Effector CD4-positive, alpha-beta T cell (primary cell): ENCODE measurements at places on chromosomes 2 and 18.

GRCh38 chr18:46068763-46069162 is 3.3 kb downstream of the PSTPIP2 start:
- DNase-seq = no peak

GRCh38 chr2:181998891-181999654 is 13.4 kb downstream of the PPP1R1C start:
- DNase-seq = no peak

DNA sequence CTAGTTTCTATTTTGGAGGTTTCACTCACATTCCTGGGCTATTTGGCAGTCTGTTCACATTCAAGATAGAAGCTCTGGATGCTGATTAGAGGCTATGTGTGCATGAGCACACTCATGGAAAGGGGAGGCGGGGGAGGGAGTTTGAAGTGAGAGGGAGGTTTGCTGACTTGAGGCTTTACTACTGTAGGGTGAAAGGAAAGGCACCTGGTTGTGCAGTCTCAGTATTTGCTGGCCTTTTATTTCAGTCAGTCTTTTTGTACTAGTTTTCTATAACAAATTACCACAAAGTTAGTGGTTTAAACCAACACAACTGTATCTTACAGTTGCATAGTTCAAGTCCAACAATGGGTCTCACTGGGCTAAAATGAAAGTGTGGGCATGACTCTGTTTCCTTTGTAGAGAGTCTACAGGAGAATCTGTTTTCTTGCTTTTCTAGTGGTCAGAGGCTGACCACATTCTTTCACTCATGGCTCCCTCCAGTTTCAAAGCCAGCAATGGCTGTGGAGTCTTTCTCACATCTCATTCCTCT is 47.7 kb upstream of the NR4A2 start:
- DNase-seq = no peak

GRCh38 chr18:31244771-31245394 is 73.1 kb upstream of the DSG1 start:
- no peak for DNase-seq

DNA sequence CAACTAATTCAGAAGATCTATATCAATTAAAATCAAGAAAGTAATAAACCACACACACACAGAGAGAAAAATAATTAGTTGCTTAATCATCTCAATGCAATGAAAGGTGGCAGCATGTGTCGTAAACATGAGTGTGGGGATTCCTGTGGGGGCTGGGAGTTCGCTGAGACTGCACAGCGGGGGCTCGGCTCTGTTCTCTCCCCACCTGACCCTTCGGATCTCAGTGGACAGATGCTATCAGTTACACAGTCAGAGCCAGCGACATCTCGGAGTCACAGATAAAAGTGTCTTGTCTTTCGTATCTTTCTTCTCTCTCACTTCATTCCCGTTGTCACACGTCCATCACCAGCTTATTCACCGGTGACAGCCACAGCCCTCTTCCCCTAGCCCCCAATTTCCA is 37.1 kb downstream of the COLEC12 start:
- DNase-seq = no peak

GRCh38 chr18:32607816-32608215 is 137.1 kb upstream of the GAREM1 start:
- DNase-seq = no peak

- DNase-seq = no peak
These were observed 157.9 kb downstream of the ANKRD44 start for GRCh38 chr2:197152451-197153228.

- no peak for DNase-seq
These were observed 79.0 kb upstream of the CABLES1 start for GRCh38 chr18:23056315-23056714.

- no peak for DNase-seq
These were observed 250.5 kb downstream of the TWIST2 start for GRCh38 chr2:239098288-239098970.

GRCh38 chr2:1736045-1736444 is 8.3 kb downstream of the PXDN start:
- no peak for DNase-seq

DNA sequence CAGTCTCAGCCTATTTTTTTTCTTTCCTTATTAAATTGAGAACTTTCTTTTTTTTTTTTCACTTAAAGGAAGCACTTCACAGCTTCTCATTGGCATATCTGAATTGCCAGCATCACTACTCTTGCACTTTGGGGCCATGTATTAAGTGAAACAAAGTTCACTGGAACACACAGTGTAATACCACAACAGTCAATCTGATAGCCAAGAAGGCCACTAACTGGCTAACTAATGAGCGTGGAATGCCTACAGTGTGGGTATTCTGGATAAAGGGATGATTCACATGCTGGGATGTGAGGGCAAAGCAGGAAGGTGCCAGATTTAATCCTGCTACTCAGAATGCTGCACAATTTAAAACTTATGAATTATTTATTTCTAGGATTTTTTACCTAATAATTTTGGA is 11.7 kb upstream of the C18orf63 start:
- DNase-seq = no peak

- no peak for DNase-seq
These were observed 18.2 kb upstream of the CCBE1 start for GRCh38 chr18:59715445-59715844.

DNA sequence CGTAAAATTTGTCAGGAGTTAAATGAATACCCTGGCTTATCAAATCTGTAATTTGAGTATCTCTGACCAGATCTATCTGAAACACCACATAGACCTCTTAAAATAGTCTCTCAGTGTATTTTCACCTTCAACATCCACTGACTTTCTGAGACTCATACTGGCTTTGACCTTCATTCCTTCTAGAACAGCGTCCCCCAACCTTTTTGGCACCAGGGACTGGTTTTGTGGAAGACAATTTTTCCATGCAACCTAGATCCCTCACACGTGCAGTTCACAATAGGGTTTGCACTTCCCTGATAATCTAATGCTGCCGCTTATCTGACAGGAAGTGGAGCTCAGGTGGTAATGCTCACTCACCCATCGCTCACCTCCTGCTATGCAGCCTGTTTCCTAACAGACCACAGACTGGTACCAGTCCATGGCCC is 3.2 kb downstream of the NBAS start:
- DNase-seq = no peak

- no peak for DNase-seq
These were observed 244.5 kb upstream of the ID2 start for GRCh38 chr2:8437228-8437948.

DNA sequence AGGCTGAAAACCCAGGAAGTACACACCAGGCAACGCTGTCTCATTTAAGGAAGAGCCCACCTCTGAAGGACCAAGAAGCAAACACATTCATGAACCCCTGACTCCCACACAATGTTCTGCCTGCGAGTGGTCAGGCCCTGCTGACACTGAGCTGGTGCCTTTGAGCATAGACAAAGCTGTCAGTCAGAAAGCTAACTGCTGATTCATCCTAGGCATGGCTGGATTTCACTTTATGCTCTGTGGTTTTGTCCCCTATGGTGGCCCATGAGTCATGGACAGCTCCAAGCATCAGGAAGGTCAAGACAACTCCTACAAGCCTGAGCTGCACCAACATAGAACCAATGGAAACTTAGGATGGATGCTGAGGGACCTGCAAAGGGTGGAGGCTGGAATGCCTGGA is 78.9 kb downstream of the UXS1 start:
- no peak for DNase-seq

DNA sequence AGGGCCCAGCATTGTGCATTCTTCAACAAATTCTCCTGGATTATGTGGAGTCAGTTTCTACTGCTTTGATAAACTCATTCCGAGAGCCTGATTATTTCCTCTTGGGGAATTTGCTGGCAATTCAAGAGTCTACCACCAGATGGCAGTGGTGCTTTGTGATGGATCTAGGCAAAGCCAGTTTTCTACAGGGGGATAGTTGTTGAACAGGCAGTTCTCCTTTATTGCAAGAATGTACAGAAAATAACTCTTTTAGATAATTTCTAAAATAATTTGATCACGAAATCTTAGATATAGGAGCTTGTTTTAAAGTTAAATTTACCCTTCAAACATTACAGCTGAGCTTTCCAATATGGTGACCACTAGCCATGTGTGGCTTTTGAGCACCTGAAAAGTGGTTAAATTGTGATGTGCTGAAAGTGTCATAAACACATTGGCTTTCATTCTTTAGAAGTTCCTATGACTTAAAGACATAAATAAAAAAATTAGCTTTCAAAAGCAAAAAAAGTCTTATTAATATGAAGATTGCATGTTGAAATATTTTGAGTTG is 66.7 kb upstream of the HAAO start:
- DNase-seq = peak; percentile 38

- DNase-seq = no peak
These were observed 13.5 kb upstream of the SALL3 start for GRCh38 chr18:78965917-78966792.

- no peak for DNase-seq
These were observed 29.7 kb downstream of the MGAT4A start for GRCh38 chr2:98701230-98701629.

DNA sequence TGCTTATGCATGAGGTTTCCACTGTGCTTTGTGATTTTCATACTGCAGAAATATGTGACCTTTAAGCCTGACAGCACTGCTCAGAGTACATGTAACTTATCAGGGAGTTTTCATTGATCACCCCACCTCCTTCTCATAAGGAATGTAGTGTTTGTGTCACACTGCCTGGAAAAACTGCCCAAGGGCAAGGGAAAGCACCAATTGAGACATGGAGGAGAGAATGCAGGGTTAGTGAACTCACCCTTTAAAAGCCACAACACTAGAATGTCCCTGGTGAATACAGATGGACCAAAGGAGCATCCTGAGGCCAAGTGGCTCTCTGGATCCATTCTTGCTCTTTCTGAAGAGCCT is 147.2 kb upstream of the SPATS2L start:
- DNase-seq = no peak

DNA sequence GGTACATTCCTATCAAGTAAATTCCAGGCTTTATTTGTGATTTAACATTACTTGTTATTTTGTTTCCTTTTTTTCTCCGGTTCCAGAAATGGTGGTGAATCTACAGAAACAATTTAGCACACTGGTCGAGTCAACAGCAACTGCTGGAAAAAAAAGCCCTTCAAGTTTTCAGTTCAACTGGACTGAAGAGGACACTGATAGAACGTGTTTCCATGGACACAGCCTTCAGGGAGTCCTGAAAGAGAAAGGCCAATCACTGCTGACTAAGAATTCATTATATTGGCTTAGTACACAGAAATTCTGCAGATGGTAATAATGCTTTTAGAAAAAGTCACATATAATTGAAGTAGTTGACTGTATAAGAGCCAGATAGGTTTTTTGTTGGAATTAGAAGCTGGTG is 32.0 kb upstream of the GRHL1 start:
- no peak for DNase-seq

DNA sequence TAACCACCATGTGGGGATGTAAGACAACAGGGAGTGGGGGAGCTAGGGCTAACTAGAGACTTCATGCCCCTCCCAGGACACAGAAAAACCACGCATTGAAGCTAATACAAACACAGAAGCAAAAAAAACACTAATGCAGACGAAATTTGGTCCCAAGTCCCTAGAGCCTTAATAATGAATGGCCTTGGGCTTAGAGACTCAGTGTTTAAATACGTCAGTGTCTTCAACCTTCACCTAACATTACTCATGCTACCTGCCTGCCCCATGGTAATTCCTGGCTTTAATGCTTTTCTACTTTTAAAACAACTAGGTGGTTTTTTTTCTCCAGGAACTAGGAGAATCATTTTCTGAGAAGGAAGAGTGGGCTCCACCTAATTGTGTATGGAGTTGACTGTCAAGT is 64.1 kb upstream of the ITSN2 start:
- DNase-seq = no peak

DNA sequence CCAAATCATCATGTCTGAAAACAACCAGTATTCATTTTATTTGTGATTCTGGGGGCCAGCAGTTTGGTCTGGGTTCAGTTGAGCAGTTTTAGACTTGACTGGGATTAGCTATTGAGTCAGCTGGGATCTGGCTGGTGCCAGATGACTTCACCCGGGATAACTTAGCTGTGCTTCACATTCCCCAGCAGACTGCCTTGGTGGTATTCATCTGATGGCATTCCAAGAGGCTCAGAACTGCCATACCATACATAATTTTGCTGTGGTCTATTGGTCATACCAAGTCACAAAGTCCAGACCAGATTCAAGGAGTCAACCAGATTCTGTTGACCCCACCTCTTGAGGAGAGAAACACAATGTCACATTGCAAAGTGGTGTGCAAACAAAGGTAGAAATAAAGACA is 7.8 kb upstream of the FSHR start:
- DNase-seq = no peak
